ENCODE measurements at places on chromosomes 5 and 9.

DNA sequence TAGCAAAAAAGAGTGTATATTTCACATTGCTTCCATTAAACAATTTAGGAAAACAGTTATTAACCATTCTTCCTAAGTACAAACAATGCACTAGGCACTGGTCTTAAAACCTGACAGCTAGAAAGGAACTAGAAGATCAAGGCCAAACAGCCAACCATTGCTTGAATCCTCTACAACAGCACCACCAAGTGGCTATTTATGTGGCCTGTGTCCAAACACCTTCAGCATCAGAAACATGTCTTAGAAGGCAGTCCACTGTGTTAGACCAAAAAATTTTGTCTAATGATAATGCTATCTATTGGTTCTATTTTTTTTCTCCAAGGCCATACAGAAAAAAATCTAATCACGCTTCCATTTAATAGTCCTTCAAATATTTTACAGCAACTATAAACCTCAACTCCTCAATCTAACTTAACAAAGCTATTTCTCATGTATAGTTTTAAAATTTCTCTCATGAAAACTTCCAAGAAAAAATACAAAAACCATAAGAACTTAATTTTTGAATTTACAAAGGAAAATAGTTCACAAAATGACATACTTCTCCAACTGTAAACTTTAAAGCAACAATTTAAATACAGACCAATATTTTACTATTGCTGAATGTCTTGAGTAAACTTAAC is 36.1 kb downstream of the CAAP1 start:
- DNase-seq = no peak

- DNase-seq = no peak
These were observed 50.8 kb downstream of the ALDH7A1 start for GRCh38 chr5:126544087-126544740.

DNA sequence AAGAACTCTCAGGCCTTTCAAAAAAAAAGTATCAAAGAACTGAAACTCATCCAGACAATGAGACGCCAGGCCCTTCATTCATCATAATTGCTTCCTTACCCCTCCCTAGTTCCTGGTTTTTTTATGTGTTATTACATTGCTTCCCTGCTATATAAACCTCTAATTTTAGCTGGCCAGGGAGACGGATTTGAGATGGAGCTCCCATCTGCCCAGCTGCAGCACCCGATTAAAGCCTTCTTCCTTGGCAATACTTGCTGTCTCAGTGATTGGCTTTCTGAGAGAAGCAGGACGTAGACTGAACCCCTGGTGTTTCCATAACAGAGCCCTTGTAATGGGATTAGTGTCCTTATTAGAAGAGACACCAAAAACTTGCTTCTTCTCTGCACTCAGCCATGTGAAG is 62.4 kb downstream of the BARX1 start:
- no peak for DNase-seq

DNA sequence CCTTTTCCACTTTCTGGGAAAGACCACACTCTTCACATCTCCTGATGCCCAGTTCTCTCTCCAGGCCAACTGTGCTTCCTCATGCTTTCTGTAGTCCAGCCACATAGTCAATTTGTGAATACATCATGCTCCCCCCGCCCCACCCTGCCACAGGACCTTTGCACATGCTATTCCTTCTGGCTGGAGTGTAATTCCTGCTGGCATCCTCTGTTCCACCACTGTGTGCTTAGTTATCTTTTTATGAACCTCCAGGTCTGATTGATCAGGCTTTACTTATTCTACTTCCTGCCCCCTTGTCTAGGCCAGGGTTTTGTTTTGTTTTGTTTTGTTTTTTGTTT is 372.6 kb upstream of the RIOK2 start:
- no peak for DNase-seq

DNA sequence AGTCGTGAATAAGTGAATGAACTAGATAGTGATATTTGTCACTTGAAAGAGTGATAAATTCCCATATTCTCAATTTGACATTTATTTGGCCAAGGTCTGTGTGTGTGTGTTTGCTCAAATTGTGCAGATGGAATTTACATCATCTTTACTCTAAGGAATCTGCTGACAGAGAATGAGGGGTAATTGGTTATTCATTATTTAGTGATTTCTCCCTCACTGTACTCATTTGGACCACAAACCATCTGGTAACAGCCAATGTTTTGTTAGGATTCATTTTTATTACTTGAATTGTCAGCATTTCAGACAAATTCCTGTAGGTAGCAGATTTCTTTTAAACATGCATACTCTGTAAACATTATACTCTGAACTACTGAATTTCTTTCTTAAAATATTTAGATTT is 15.6 kb downstream of the VCAN start:
- no peak for DNase-seq

GRCh38 chr9:90180381-90180780 is 462.2 kb downstream of the DIRAS2 start:
- DNase-seq = no peak

Measured in cerebellar nuclear complex (tissue), 1 donor.